GM18507 (cell line): ENCODE measurements at places on chromosomes 13 and 19.

DNA sequence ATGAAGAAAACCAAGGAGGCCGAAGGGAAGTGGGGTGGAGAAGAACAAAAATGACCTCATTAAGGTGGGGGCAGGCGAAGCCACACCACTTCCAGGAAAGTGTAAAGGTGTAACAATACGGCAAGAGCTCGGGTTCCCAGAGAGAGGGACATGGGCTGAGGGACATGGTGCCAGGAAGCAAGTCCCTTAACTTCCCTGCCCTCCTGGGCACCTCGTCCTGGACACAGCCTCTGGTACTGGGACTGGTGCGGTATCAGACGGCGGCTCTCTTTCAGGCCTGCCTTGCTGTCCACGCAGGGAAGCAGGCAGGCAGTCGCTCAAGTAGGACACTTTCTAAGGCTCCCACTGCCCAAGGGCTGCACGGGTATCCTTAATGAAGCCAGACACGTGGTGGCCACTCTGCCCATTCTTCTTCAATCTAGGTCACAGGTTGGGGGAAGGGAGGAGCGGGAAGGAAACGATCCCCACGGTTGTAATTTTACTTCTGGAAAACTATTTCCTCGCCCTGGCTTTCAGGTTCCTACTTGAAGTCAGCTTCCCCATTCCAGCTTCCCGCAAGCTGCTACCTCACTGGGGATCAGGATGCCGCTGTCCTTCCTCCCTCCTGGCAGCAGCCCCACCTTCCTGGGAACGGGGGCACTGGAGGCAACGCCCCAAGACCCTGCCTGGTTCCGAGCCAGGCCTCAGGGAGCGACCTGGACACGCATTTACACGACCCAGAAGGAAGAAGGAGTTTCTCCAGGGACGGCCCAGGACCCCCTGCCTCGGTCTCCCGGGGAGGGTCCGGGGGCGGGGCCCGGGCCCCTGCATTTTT is 1.2 kb downstream of the AP3D1 start:
- DNase-seq = no peak

DNA sequence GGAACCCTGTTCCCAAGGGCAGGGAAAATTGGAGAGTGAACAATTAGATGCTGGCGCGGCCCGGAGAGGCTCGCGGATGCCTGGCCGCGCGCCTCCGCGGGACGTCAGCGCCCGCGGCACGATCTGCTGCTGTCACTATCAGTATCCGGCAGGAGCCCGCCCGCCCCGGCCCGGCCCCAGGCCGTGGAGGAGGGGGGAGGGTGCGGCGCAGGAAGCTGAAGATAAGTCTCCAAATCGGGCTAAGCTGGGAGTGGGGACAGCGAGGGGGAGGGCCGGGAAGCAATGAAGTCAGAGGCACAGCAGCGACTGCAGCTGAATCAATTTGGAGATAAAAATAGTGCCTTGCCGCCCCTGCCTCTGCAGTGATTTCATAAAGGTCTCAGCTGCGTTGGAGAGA is 441.5 kb upstream of the KLF12 start:
- DNase-seq = no peak

GRCh38 chr19:662207-662961 is 630 bp downstream of the RNF126 start:
- DNase-seq = no peak

GRCh38 chr13:35349673-35350278 is 126.7 kb downstream of the MAB21L1 start:
- no peak for DNase-seq

- no peak for DNase-seq
These were observed 35.9 kb upstream of the ZSCAN5A start for GRCh38 chr19:56350416-56351045.

GRCh38 chr19:2371656-2372055 is 11.6 kb downstream of the TMPRSS9 start:
- no peak for DNase-seq

DNA sequence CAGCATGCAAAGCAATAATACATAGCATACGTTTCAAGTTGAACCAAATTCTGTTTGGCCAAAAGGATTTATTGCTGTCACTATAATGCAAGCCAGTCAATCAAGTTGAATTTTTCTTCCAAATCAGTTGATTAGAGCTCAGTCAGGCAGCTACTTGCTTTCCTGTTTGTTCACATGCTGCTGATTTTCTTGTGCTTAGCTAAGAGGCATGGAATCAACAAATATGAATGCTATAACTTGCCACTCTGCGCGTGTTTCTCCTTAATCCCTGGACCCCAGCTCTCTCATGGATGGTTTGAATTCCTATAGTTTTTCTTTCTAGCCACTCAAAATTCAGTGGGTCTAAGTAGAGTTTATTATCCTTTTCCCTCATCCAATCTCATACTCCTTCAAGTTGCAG is 311.3 kb downstream of the KLF5 start:
- DNase-seq = no peak

GRCh38 chr13:93700115-93700514 is 473.5 kb downstream of the GPC6 start:
- DNase-seq = no peak

DNA sequence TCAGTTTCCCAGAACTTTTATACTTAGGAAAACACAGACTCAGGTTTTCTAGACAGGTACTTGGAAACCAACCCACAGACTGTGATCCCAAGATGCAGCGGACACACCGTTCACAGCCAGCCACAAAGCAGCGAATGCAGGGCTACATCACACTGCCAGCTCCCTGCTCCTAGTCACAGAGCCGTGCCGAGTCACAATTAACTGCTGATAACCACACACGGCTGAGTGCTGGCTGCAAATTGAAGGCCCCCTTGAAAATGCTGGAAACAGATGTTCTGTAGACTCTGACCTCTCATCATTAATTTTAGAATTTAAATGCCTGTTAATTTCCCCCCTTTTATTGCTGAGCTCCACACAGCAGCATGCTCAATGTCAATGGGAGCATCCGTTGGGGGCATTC is 78.6 kb upstream of the SIAH3 start:
- no peak for DNase-seq

- DNase-seq = no peak
These were observed 37.3 kb downstream of the KDM4B start for GRCh38 chr19:5006201-5006600.

DNA sequence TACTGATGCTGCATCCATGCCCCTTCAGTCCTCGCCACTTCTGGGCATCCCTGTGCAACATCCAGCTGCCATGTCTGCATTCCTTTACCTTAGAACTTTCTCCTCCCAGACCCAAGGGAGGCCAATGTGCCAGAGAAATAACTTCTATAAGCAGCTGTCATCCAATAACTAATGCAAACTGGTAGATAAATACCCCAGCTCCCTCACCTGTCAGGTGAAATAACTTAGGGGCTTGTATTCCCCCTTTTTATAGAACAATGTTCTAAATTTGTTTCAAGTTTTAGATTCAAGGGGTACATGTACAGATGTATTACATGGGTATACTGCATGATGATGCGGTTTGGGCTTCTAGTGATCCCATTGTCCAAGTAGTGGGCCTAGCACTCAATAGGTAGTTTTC is 880.1 kb downstream of the UQCRFS1 start:
- DNase-seq = no peak

GRCh38 chr13:106090001-106090400 is 445.5 kb downstream of the EFNB2 start:
- no peak for DNase-seq

GRCh38 chr19:5356428-5356827 is 15.8 kb upstream of the PTPRS start:
- DNase-seq = no peak
